Panc1 (cell line): ENCODE measurements at places on chromosomes 13 and 19.
A peak's percentile ranks its signal among the peaks of the same experiment; 100 is the strongest.

DNA sequence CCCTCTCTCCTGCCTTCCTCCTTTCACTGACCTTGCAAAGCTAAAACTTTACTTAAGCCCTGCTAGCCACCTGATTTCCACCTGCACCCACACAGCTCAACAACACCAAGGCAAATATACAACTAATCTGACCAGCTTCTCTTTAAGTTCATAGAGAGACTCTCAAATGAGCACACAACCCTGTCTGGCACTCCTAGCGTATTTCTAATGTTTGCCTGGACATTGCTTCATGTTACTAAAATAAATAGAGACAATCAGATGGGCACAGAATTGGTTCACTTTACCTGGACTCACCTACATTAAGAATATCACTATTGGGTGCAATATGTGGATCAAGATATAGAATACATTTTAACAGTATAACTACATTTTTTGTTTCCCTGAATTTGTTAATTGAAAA lies 33.2 kb upstream of the RXFP2 start:
- no peaks in the 10 kb centered on the region for H3K36me3 ChIP-seq
- DNase-seq, result no peak
- H3K27me3 ChIP-seq, result no peaks in the 10 kb centered on the region; the same call in none of the 2 replicates
- H3K27ac ChIP-seq, result no peak overlapping the region
- H3K4me1 ChIP-seq, result no peaks in the 10 kb centered on the region
- no peak overlapping the region for H3K4me3 ChIP-seq

DNA sequence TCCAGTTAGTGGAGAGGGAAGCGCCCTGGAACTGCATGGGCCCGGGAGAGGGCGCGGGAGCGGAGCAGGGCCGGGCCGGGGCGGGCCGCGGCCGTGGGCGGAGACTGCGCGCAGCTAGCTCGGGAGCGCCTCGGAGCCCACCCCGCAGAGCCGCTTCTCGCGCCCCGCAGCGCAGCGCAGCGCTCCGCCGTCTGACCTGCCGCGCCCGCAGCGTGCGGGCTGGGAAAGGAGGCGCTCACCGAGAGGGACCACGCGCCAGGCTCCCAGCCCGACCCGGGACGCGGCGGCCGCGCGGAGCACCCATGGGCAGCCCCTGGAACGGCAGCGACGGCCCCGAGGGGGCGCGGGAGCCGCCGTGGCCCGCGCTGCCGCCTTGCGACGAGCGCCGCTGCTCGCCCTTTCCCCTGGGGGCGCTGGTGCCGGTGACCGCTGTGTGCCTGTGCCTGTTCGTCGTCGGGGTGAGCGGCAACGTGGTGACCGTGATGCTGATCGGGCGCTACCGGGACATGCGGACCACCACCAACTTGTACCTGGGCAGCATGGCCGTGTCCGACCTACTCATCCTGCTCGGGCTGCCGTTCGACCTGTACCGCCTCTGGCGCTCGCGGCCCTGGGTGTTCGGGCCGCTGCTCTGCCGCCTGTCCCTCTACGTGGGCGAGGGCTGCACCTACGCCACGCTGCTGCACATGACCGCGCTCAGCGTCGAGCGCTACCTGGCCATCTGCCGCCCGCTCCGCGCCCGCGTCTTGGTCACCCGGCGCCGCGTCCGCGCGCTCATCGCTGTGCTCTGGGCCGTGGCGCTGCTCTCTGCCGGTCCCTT lies at the start of gene MLNR:
TSS of gene MLNR (plus strand) at position 303 of the 820 bp plus-strand sequence. CDS start at position 303, 0 bp downstream.
- no peaks in the 10 kb centered on the region for H3K36me3 ChIP-seq
- H3K27ac ChIP-seq, result peak within 1 kb of the TSS; percentile 57; the same call in 1 of the 2 replicates
- H3K27me3 ChIP-seq, result no peaks in the 10 kb centered on the region
- DNase-seq, result no peak
- no peaks in the 10 kb centered on the region for H3K4me1 ChIP-seq

GRCh38 chr19:43315851-43316250 lies 37.6 kb upstream of the CD177 start:
- H3K4me1 ChIP-seq, result no peaks in the 10 kb centered on the region
- no peaks in the 10 kb centered on the region; the same call in 1 of the 2 replicates for H3K27me3 ChIP-seq
- no peaks in the 10 kb centered on the region; the same call in 1 of the 2 replicates for H3K36me3 ChIP-seq
- DNase-seq, result no peak
- no peak overlapping the region for H3K4me3 ChIP-seq
- H3K27ac ChIP-seq, result no peak overlapping the region

DNA sequence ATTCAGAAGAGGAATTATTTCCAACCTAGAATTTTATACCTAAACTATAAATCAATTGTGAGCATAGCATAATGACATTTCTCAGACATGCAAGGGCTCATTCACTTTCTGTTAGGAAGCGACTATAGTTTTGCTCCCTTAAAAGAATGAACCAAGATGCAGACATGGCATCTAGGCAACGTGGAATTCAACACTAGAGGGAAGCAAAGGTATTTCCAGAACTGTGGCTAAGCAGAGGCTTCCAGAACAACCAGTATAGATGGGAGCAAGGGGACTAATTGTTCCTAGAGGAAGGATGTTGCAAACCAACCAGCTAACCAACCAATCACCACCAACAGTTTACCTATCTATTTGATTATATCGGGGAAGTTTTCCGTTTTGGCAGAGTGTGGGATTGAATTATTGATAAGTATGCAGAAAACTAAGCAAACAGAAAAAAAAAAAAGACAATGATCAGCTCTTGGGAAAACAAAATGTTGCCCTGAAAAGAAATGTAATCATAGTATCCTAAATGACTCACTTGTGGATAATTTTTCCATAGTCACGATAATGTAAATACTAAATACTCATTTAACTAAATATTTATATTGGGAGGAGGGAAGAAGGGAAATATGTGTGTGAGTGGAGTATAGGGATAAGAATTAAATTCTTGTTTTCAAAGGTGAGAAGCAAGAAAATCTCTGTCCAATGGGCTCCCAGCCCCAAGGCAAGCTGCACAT lies 21.1 kb downstream of the ARL11 start:
- DNase-seq, result no peak
- H3K27ac ChIP-seq, result no peak overlapping the region
- no peaks in the 10 kb centered on the region for H3K4me1 ChIP-seq
- no peaks in the 10 kb centered on the region for H3K27me3 ChIP-seq

GRCh38 chr19:11887234-11887610 lies 360 bp upstream of the ZNF69 start:
- no peaks in the 10 kb centered on the region for H3K27me3 ChIP-seq
- H3K27ac ChIP-seq, result no peak overlapping the region; the same call in 1 of the 2 replicates
- DNase-seq, result no peak
- no peaks in the 10 kb centered on the region for H3K36me3 ChIP-seq

DNA sequence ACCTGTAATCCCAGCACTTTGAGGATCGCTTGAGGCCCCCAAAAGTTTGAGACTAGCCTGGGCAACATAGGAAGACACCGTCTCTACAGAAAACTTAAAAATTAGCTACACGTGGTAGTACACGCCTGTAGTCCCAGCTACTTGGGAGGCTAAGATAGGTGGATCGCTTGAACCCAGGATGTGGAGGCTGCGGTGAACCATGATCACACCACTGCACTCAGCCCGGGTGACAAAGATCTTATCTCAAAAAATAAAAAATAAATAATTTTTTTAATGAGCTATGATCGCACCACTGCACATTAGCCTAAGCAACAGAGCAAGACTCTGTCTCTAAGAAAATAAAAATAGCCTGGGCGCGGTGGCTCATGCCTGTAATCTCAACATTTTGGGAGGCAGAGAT lies 6.6 kb downstream of the RCBTB2 start:
- H3K27ac ChIP-seq, result no peak overlapping the region
- no peak overlapping the region for H3K4me3 ChIP-seq
- H3K36me3 ChIP-seq, result no peaks in the 10 kb centered on the region
- DNase-seq, result no peak
- peaks cover 2% of the 10 kb centered on the region; the same call in 1 of the 2 replicates for H3K4me1 ChIP-seq
- no peaks in the 10 kb centered on the region for H3K27me3 ChIP-seq

- no peaks in the 10 kb centered on the region for H3K27me3 ChIP-seq
- H3K4me3 ChIP-seq, result no peak overlapping the region
- H3K36me3 ChIP-seq, result no peaks in the 10 kb centered on the region
- no peak overlapping the region for H3K27ac ChIP-seq
- DNase-seq, result no peak
Measured at GRCh38 chr13:52926971-52927370, 78.5 kb upstream of the PCDH8 start.

GRCh38 chr19:46484656-46485055 lies 11.0 kb downstream of the PNMA8B start:
- no peaks in the 10 kb centered on the region for H3K27me3 ChIP-seq
- H3K4me1 ChIP-seq, result no peaks in the 10 kb centered on the region; the same call in 1 of the 2 replicates
- no peak for DNase-seq
- no peaks in the 10 kb centered on the region for H3K36me3 ChIP-seq

DNA sequence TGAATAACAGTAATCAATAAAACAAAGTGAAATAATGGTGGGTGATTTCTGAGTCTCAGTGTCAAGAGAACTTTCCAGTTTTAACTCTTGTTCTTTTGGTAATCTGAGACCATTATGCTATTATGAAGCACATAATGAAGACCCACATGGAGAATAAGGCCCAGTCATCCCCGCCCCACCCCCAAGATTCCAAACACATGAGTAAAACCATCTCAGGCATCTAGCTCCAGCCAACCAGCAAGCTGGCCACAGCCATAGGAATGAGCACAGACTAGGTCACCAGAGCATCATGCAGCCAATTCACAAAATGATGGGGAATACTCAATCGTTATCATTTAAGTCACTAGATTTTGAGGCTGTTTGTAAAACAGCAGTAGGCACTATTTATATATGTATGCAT lies 1769.0 kb upstream of the PCDH20 start:
- H3K4me3 ChIP-seq, result no peak overlapping the region
- DNase-seq, result no peak
- H3K27me3 ChIP-seq, result no peaks in the 10 kb centered on the region
- H3K4me1 ChIP-seq, result no peaks in the 10 kb centered on the region
- H3K36me3 ChIP-seq, result no peaks in the 10 kb centered on the region

DNA sequence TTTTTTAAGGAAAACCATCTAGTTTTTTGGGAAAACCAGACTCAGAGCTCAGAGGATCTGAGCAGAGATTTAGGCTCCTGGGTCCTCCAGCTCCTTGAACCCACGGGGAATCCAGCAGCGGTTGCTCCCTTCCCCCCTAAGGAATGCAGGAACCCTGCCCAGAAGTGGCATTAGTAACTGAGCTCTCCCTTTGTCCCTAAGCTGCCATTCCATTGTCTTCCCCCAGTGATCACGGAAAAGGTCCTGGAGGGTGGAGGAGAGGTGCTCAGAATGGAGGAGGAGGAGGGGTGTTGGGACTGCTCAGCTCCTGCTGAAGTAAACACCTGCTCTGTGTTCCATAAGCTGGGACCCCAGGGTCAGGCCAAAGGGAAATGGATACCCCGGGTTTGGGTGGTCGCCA lies 16.8 kb upstream of the OR1M1 start:
- no peaks in the 10 kb centered on the region for H3K27me3 ChIP-seq
- no peak overlapping the region for H3K4me3 ChIP-seq
- no peaks in the 10 kb centered on the region for H3K36me3 ChIP-seq
- DNase-seq, result no peak
- peak overlapping the region; percentile 77 for H3K27ac ChIP-seq

GRCh38 chr13:67086260-67086659 lies 143.9 kb downstream of the PCDH9 start:
- H3K4me1 ChIP-seq, result no peaks in the 10 kb centered on the region
- DNase-seq, result no peak
- no peaks in the 10 kb centered on the region for H3K36me3 ChIP-seq
- no peak overlapping the region for H3K27ac ChIP-seq
- no peaks in the 10 kb centered on the region for H3K27me3 ChIP-seq

DNA sequence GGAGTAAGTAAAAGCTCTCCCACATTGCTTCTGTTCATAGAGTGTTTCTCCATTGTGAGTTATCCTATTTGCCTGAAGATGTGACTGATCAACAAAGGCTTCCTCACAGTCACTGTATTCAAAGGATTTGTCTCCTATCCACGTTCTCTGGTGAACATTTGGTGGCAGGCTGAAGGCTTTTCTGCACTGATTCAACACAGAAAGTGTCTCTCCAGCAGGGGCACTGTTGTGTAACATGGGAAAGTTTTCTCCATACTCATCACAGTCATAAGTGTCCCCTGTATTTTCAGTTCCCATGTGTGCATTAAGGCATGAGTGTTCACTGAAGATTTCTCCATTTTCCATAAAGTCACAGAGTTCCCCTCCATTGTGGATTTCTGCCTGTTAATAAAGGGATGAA lies 17.6 kb downstream of the ZNF121 start:
- H3K36me3 ChIP-seq, result peaks cover 24% of the 10 kb centered on the region; the same call in 1 of the 2 replicates
- no peaks in the 10 kb centered on the region for H3K27me3 ChIP-seq
- H3K4me1 ChIP-seq, result no peaks in the 10 kb centered on the region
- H3K4me3 ChIP-seq, result no peak overlapping the region

GRCh38 chr19:32719611-32720059 lies at the start of gene TDRD12:
TDRD12 (plus strand) TSS chr19:32719767; CDS start chr19:32720073, 306 bp downstream.
- H3K27me3 ChIP-seq, result no peaks in the 10 kb centered on the region
- H3K27ac ChIP-seq, result no peak within 1 kb of the TSS
- no peak for DNase-seq
- H3K36me3 ChIP-seq, result no peaks in the 10 kb centered on the region
- H3K4me3 ChIP-seq, result no peak within 1 kb of the TSS
- no peaks in the 10 kb centered on the region for H3K4me1 ChIP-seq
